ENCODE measurements at places on chromosomes 6 and 20.

GRCh38 chr20:23954008-23954745 is 34.4 kb downstream of the GGTLC1 start:
- DNase-seq, result no peak

- no peak for DNase-seq
Measured at GRCh38 chr20:33689973-33690372, 3.8 kb upstream of the E2F1 start.

- no peak for DNase-seq
Measured at GRCh38 chr20:40196846-40197436, 492.1 kb downstream of the MAFB start.

GRCh38 chr20:56359212-56360132 is 698 bp downstream of the FAM210B start:
- no peak for DNase-seq

DNA sequence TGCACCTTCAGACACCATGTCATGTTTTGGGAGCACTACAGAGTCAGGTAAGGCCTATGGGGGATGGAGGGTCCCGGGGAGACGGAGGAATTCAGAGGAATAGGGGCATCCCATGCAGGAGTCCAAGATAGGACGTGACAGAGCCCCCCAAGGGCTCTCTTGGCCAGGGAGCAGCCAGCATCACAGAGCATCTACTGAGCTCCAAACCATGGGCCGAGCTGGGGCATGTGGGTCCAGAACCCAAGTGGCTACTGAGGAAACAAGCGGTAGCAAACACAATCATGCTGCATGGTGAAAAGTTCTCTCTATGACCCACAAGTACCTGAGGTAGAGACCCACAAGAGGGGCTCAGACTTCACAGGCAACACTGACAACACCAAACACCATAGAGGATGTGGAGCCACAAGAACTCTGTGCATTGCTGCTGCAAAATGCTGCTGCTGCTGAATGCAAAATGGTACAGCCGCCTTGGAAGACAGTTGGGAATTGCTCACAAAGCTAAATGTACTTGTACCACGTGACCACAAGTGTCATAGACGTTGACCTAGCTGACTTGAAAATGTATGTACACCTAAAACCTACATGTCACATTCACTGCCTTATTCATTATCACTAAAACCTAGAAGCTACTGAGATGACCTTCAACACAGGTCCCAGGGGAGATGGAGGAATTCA is 33.4 kb upstream of the MAS1L start:
- no peak for DNase-seq

- no peak for DNase-seq
Measured at GRCh38 chr20:48393311-48393685, 434.5 kb downstream of the PREX1 start.
